HAP-1 (cell line): ENCODE measurements at places on chromosomes 1 and 21.

GRCh38 chr21:26849428-26850115 lies 4.4 kb upstream of the ADAMTS1 start:
- DNase-seq, result peak; percentile 55

DNA sequence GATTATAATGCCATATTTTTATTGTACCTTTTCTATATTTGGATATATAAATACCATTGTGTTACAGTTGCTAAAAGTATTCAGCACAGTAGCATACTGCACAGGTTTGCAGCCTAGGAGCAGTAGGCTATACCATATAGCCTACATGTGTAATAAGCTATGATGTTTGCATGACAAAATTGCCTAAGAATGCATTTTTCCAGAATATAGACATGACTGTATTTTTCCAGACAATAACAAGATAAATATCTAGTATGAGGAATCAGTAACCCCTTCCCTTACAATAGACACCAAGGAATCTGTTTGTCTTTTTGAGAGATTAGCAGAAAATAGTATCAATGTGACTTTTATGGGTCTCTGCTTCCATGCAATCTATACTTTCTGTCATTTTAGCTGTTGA lies 228.6 kb downstream of the GRIK1 start:
- DNase-seq, result no peak

- DNase-seq, result peak; percentile 82
Measured at GRCh38 chr1:50873458-50874187, 86.4 kb downstream of the FAF1 start.

DNA sequence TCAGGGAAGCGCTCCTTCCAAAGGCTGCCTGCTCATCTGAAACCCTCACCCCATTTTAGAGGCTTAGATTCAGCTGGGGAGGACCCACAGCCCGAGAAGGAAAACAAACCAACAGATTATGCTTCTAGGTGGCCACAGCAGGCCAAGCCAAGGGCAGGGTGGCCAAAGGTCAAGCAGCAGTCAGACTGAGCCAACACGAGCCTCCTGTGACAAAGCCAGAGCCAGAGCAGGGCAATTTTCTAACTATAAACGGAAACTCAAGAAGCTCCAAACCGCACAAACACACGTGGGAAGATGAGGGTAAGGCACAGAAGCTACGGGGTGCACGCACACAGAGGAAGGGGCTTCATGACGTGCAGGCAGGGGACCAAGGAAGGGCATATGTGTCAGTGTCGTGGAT lies 64.1 kb downstream of the PLEKHA6 start:
- DNase-seq, result no peak

DNA sequence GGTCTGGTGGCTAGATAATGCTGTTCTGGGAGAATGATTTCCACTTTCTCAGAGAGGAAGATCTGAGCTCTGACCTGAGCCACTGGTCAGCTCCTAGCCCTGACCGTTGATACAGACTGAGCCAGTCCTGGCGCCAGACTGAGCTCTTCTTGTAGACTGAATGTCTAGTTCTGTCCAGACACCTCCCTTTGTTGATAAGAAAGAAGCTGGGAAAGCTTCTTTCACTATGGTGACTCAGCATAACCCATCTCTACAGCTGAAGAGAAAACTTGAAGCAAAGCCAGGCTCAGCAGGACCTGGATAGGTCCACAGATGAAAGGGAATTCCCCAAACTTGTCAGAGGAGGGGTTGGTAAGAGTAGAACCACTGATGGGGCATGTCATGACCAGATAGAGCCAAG lies 9.9 kb upstream of the TRABD2B start:
- no peak for DNase-seq

GRCh38 chr1:15469361-15469760 lies 6.5 kb upstream of the CELA2B start:
- no peak for DNase-seq

DNA sequence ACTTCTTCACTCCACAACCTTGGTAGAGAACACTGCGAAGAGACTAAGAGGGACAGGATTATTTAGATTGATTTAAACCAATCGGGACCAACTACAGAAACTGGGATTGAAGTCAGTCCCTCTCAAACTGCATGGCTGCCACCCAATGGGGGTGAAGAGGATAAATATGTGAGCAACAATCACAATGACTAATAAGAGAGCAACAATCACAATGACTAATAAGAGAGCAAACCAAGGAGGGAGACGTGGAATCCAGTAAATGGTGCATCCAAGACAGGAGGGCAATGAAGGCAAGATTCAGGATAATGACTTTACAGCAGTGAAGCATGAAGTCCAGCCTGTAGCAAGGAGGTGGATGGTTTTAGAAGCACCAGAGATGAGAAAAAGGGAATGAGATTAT lies 322.8 kb downstream of the TTLL7 start:
- no peak for DNase-seq

- no peak for DNase-seq
Measured at GRCh38 chr1:12344596-12345349, 114.9 kb downstream of the VPS13D start.
